ENCODE measurements at places on chromosomes 7 and 10. TPM values are rescaled to one million over a fixed set of nuclear protein-coding genes. Genes with fewer than 3 reads are reported as not detected.

The PNLIPRP1 gene
- not detected for total RNA-seq

The PDZD7 gene
- total RNA-seq = 0.22 TPM

DNA sequence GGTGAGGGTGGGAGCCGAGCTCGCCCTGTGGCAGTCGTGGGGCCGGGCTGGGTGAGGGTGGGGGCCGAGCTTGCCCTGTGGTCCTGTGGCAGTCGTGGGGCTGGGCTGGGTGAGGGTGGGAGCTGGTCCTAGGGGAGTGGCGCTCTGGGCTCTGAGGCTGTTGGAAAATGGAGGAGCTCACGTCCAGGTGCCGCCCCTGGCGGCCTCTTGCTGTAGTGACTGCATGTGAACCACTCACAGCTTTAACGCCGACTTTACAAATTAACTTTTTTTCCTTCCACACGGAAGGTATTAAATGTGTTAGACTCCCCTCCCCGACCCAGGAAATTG, 312.6 kb downstream of the WDR37 start:
- no peak overlapping the region for H3K27ac ChIP-seq
- no peak overlapping the region for H3K4me3 ChIP-seq
- H3K27me3 ChIP-seq = no peaks in the 10 kb centered on the region
- no peaks in the 10 kb centered on the region for H3K4me1 ChIP-seq
- no peaks in the 10 kb centered on the region for H3K36me3 ChIP-seq

DNA sequence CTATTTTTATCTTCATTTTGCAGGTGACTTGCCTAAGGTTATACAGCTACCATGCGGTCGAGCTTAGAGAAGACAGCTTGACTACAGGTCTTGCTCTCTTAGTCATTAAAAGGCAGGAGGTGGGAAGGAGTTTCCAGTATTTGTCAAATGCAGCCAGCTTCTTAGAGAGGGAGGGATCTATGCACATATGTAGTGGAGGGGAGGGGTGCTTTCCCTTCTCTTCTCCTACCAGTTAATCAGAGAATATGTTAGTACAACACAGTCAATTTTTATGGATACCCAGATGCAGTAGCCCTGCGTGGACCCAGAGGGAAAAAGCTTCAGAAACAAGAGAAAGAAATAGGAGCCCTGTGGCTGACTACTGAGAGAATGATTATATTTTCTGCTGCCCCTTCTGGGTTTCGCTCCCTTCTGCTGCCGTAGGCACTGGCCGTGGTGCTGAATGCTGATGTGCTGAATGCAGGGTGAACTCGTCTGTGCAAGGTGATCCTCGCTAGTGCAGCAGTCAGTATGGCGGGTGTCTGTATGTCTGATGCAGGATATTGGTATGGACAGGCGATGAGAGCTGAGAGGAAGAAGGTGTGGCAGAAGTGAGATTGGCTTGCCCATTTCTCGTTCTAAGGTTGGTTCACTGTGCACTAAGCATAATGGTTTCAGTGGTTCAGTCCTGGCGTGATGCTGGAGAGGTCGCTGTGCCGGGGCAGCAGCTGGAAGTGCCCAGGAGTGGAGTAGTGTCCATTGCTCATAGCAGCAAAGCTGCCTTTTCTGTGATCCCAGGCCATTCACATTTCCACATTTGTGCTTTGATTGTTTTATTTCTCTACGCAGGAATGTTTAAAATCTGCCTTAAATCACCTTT, 189.2 kb upstream of the PODXL start:
- peak; percentile 32 for DNase-seq
- H3K36me3 ChIP-seq = no peaks in the 10 kb centered on the region
- peaks cover 3% of the 10 kb centered on the region for H3K27me3 ChIP-seq
- no peak overlapping the region for H3K27ac ChIP-seq
- no peak overlapping the region for H3K4me3 ChIP-seq

GRCh38 chr10:22717728-22718127, 3.4 kb upstream of the PIP4K2A start:
- no peak for DNase-seq
- no peaks in the 10 kb centered on the region for H3K36me3 ChIP-seq
- H3K27ac ChIP-seq = no peak overlapping the region
- H3K4me3 ChIP-seq = no peak overlapping the region
- H3K4me1 ChIP-seq = peaks cover 8% of the 10 kb centered on the region

- H3K4me1 ChIP-seq = no peaks in the 10 kb centered on the region
- no peak overlapping the region for H3K4me3 ChIP-seq
- no peak overlapping the region for H3K27ac ChIP-seq
Measured at GRCh38 chr10:108639010-108639409, 1284.3 kb downstream of the XPNPEP1 start.

DNA sequence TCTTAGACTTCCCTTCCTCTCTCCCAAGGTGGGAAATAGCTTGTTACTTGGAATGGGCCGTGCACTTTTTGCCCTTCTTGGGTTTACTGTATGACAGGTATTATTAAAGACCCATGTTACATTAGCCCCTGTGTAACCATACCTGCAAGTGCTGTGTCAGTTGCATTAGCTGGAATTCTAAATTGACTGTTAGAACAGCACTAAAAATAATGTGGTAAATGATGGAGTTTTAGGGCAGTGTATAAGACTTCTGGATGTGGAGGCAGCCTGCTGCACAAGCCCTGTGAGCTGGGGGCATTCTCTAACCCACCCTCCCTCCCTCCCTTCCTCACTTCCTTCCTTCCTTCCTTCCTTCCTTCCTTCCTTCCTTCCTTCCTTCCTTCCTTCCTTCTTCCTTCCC, 52.7 kb downstream of the GALNT17 start:
- peaks cover 4% of the 10 kb centered on the region for H3K4me1 ChIP-seq
- no peaks in the 10 kb centered on the region for H3K36me3 ChIP-seq
- no peak for DNase-seq
- H3K4me3 ChIP-seq = no peak overlapping the region
